Head of caudate nucleus (tissue), 42 donors: ENCODE measurements at places on chromosomes 1 and 21.

DNA sequence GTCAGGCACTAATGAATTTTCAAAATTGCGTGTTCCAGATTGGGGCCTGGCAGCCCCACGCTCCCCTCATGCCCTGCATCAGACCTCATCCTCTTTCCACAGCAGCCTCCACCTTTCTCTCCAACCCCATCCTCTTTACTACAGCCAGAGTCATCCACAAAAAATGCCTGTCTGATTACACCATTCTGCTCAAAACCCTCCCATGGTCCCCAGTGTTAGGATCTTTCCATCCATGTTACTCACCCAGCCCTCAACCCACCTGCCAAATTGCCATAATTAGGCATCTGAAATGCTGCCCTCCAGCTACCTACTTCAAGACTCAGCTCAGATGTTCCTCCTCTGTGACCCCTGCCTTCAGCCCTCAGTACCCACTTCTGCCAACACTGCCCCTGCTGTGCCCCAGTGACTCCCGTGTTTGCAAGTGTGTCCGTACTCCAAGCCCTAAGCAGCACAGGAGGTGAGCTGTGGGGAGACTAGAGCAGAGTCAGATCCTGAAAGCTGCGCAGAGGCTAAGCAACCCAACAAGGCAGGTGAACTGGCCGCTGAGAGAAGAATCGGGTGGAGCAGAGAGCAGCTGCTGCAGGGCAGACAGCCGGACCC is 715 bp upstream of the ARTN start:
- DNase-seq: no peak

DNA sequence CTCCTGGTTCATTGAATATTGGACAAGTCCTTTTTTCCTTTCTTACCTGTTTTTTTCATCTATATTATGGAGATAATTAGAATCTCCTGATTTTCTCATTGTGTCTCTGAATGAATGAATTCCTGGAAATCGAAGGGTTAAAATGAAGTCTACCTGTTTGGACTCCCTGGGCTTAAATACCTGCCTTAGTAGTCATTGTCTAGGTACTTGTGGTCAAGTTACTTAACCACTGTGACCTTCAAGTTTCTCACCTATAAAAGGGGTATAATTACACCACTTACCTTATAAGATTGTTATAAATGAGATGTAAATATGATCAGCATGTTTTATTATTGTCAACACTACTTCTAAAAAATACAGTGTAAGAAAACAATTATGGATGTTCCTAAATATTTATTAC is 9.0 kb upstream of the TBX19 start:
- DNase-seq: no peak

- DNase-seq: no peak
Measured at GRCh38 chr1:109497449-109498160, 3.7 kb downstream of the CYB561D1 start.

- DNase-seq: no peak
Measured at GRCh38 chr1:185349556-185349955, 32.5 kb upstream of the IVNS1ABP start.

DNA sequence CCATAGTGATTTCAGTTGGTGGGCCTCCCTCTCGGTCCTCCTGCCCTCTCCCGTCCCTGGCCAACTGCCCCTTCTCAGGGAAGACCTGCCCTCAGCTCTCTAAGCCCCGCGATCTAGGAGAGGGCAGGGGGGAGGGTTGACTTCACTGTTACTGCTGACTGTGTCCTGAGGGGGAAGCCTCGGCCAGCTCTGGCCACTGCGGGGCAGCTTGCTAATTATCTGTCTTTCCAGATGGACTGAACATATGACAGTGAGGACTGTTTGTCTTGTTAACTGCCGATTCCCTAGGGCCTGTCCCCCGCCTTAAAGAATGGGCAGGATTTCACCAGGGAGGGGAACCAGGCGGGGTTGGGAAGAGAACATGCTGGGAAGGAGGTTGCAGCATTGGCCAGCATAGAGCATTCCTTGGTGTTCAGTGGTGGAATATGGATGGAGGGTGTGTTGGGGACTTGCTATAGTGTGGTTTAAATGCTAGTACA is 22.9 kb downstream of the NIPAL3 start:
- DNase-seq: peak; percentile 59

- no peak for DNase-seq
Measured at GRCh38 chr1:21165646-21166045, 11.1 kb downstream of the EIF4G3 start.

GRCh38 chr1:173009597-173009996 is 41.1 kb downstream of the TNFSF18 start:
- no peak for DNase-seq

GRCh38 chr1:32830092-32830852 is 12.8 kb downstream of the S100PBP start:
- no peak for DNase-seq

- no peak for DNase-seq
Measured at GRCh38 chr21:39215078-39215477, 31.8 kb upstream of the PSMG1 start.
